Peyer's patch (tissue), 4 donors: ENCODE measurements at places on chromosomes 2 and 18.

- no peak for DNase-seq
Observed at GRCh38 chr2:227932403-227932802, 61.0 kb downstream of the DAW1 start.

- DNase-seq = no peak
Observed at GRCh38 chr2:12105180-12105579, 358.7 kb downstream of the LPIN1 start.

DNA sequence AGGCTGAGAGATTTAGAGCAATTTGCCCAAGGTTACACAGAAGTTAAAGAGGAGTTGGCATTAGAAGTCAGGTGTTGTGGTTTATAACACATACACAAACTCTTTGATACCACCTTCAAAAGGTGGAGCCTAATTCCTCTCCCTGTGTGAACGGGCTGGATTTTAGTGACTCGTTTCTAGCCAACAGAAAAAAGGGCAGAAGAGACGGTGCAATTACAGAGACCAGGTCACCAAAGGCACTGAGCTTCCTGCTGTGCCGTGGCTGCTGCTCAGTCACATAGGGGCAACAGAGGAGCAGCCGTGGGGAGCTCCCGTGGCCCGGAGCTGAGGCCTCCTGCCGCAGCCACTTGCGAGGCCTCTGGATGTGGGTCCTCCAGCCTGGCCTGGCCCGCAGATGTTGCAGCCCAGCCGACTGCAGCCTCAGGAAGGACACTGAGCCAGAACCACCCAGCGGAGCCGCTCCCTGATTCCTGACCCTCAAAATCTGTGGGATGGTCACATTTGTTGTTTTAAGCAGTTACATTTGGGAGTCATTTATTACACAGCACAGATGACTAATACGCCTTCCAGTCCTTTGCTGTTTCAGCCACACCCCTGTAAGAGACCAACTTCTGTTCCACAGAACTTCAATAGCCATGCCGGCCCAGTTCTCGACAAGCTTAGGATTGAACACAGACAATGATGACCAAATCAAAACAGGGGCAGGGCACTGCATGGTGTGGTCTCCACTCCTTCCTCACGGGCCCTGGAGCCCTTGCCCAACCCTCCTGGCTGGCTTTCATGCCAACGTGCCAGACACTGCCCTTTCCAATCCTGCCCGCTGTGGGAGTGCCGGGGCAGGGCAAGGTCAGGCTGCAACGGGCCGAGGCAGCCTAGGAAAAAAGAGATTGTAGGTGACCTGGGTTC, 17.1 kb downstream of the EDAR start:
- no peak for DNase-seq

GRCh38 chr2:189425676-189426075, 15.6 kb upstream of the WDR75 start:
- DNase-seq = no peak

DNA sequence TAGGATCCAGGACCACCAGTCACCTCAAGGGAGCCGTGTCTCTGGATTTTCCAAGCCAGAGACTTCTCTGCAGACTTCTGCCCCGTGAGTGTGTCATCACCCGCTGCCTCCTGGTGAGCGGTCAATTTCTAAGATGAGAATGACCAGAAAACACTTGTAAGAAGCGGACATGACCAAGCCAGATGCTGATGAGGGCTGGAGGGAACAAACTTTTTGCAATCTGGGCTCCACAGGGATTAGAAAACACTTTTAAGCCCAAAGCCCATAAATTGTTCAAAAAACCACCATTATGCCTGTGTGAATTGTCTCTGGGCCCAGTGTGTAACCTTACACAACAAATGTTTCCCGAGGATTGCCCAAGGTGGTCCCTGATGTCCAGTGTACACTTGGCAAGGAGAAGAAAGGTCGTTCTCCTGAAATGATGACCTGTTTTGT, 5.3 kb upstream of the NPPC start:
- DNase-seq = peak; percentile 29

DNA sequence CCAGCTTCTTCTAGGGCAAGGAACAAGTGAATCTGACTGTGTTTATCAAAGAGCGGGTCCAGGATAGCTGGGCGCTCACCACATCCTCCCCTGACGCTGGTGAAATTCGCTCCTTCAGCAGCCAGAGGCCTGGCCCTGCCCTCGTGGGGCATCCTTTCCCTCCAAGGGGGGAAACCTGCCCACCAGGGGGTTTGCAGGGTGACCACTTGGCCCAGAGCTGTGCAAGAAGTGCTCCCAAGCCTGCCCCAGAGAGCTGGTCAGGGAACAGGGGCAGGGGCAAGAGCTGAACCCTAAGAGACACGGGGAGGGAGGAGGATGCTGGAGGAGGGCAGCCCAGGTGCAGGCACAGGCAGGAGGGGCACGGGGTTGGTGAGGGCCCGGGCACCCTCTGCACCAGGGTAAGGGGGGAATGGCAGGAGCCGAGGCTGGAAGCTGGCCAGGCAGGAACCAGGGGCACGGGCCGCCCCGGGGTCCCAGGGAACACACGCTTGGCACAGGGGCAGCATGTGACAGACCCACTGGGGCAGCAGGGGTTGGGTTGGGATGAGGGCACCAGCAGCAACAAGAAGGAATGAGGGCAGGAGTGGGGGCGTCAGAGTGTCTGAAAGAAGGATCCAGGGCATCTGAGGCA, 2.8 kb upstream of the GPR55 start:
- DNase-seq = no peak

- DNase-seq = peak; percentile 74
Observed at GRCh38 chr2:85468704-85469349, 50.3 kb downstream of the SH2D6 start.

GRCh38 chr2:176158855-176159662, 2.0 kb downstream of the HOXD3 start:
- DNase-seq = no peak

- DNase-seq = no peak
Observed at GRCh38 chr2:127261804-127262406, 32.0 kb downstream of the ERCC3 start.

DNA sequence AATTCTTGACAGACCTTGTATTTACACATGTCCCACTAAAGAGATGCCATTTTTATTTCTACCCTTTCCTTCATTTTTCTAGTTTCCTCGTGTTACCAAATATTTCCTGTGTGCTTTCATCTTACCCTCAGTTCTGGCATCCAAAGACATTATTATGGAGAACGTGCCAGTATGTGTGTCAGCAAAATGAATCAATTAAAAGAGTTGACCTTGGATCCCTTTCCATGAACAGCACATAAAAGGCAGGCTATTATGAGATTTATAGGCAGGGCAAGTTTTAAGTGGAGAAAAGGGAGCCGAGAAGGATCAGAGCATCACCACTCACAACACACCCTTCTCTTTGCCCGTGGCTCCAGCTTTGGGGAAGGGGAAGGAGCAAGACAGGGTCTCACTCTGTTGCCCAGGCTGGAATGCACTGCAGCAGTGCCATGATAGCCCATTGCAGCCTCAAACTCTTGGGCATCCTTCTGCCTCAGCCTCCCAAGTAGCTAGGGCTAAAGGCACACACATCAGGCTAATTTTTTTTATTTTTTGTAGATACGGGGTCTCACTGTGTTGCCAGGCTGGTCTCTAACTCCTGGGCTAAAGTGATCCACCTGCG, 149.9 kb downstream of the GFPT1 start:
- no peak for DNase-seq

- no peak for DNase-seq
Observed at GRCh38 chr2:46645681-46646162, 166.4 kb downstream of the TMEM247 start.

DNA sequence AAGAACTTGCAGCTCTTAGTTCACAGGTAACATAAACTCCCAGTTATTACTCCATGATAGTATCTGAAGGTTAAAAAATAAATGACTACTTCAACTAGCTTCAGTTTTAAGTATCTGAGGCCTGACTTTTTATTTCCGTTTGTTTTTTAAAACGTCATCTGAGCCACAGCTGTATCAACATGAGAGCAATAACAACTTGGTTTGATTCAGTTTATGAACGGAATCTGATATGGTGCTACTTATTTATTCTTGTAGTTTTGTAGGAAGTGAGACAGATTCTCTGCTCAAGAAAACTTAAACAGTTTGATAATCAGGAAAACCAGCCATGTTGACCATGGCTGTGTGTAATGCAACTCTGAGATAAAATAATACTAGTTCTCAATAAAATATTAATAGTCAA, 34.9 kb downstream of the NAB1 start:
- no peak for DNase-seq

- no peak for DNase-seq
Observed at GRCh38 chr18:9874728-9875127, 11.0 kb upstream of the TXNDC2 start.

- peak; percentile 55 for DNase-seq
Observed at GRCh38 chr2:105328281-105329196, 996 bp downstream of the TGFBRAP1 start.

DNA sequence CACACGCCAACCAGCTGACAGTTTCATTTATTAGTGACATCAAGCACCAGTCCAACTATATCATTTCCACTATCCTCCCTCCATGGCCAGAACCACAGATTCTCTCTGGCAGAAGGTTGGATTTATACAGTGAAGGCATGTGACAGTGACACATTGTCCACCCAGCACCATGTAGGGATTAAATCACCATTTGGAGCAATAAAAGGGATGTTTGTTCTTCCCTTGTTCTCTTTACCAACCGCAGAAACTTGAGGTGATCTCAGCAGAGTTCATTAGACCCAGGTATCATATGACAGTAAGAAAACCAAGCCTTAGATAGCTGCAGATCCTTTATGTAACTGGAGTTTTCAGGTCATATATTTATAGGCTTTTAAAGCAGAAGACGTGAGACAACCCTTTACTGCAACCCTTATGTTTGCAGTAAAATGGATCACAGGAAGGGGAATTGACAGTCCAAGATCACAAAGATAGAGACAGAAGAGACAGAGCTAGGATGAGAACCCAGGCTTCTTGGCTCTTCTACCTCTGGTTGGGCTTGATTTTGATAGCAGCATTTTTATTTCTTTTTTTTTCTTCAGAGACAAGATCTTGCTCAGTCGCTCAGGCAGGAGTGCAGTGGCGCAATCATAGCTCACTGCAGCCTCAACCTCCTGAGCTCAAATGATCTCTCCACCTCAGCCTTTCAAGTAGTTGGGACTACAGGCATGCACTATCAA, 80.1 kb downstream of the XDH start:
- DNase-seq = no peak

DNA sequence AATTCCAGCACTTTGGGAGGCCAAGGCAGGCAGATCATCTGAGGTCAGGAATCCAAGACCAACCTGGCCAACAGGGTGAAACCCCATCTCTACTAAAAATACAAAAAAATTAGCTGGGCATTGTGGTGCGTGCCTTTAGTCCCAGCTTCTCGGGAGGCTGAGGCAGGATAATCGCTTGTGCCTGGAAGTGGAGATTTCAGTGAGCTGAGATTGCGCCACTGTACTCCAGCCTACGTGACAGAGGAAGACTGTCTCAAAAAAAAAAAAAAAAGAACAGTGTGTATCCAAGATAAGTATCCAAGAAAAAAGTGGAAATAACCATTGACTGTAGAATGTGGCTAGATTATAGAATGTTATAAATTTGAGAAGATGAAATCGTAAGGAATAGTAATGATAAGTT, 142.1 kb downstream of the FAM124B start:
- DNase-seq = no peak

GRCh38 chr2:58427572-58428095, 186.5 kb upstream of the FANCL start:
- DNase-seq = no peak

- no peak for DNase-seq
Observed at GRCh38 chr2:48178611-48179010, 272.3 kb upstream of the FBXO11 start.

DNA sequence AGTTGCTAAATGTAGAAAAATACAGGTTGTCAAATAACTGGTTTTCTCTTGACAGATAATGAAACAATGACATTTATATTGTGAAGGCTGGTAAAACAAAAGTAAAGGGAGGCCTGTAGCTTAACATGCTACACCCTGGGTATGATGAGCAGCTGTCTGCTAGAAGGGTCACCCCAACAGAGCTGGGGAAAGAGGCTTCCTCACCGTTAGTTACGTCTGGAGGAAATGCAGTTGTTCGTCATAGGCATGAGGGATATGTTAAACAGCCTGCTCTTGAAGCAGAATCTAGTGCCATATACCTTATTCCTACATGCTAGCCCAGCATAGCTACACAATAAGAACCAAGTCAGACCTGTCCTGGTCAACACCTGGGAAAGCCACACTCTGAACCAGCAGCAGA, 49.9 kb downstream of the LPIN2 start:
- DNase-seq = peak; percentile 71

- no peak for DNase-seq
Observed at GRCh38 chr2:70557171-70557838, 3.7 kb upstream of the TGFA start.

DNA sequence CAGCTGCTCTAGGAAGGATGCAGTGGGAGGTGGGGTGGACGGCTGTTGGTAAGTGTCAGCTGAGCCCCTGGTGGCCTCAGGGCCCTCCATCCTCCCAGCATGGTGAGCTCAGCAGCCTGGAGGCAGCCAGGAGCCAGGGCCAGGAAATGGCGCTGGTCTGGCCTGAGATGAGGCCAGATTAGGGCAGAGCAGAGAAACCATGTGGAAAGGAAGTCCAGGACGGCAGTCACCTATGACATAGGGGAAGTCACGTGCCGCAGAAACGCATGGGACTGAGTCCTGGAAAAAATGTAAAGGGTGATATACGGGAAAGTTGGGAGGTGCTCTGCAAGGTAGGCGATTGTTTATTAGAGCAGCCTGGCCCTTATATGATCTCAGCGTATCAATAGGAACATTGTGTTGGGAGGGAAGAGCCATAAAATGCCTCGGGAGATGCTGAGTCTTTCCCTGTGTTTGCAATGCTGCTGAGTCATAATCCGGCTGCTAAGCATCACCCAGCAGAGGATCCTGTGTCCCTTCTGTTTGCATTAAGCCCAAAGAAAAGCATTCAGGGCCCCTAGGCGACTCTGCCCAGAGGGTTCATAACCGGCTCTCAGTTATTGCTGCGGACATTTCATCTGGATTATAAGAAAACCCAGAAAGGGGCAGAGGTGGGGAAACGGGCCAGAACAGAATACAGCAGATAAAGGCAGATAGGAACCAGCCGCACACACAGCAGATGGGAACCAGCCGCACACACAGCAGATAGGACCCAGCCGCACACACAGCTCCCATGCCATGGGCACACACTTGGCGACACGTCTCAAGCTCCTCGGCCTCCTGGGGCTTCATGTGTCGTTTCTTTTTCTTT, 30.3 kb upstream of the B3GNT7 start:
- peak; percentile 71 for DNase-seq

GRCh38 chr2:216047397-216047796, 34.0 kb upstream of the MREG start:
- no peak for DNase-seq

- peak; percentile 30 for DNase-seq
Observed at GRCh38 chr18:35949903-35950627, 22.4 kb upstream of the RMP24 start.

- DNase-seq = no peak
Observed at GRCh38 chr2:122218596-122218995, 463.1 kb downstream of the TSN start.

GRCh38 chr2:26623541-26624495, 17.3 kb downstream of the CIB4 start:
- DNase-seq = peak; percentile 45

- no peak for DNase-seq
Observed at GRCh38 chr2:160719116-160719515, 225.5 kb upstream of the RBMS1 start.

GRCh38 chr2:205776720-205777119, 94.4 kb downstream of the NRP2 start:
- no peak for DNase-seq

- no peak for DNase-seq
Observed at GRCh38 chr2:221431477-221431876, 140.6 kb downstream of the EPHA4 start.
